ENCODE measurements at places on chromosomes 12 and 14.
A peak's percentile ranks its signal among the peaks of the same experiment; 100 is the strongest.

- DNase-seq: peak; percentile 65
These were observed 34.9 kb downstream of the TTC7B start for GRCh38 chr14:90781344-90781761.

GRCh38 chr12:12839873-12840579 is 26.9 kb downstream of the DDX47 start:
- DNase-seq: peak; percentile 90

DNA sequence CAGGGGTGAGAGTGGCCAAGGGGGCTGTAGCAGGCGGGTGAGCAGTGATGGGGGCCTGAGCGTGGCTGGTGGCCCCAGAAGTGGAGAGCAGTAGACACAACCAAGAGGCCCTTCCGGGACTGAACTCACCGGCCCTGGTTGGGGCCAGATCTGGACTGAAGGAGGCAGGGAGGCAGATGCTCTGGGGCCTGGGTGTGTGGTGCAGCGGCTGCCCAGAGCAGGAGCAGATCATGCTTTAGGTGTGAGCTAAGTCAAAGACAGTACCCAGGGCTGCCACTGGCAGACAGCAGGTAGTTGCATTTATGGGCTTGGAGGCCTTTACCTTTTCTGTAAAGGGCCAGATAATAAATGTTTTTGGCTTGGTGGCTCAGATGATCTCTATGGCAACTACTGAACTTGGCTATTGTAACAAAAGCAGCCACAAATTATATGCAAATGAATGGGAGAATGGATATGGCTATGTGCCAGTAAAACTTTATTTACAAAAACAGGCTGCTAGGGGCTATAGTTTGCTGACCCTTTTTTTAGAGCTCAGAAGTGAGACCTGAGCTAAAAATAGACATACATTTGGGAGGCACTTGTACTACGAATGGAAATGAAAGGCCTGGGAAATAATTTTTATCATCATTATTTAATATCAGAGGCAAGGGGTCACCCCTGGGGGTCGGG is 25.6 kb downstream of the SETD1B start:
- no peak for DNase-seq

GRCh38 chr12:66164349-66164821 is 5.4 kb downstream of the TMBIM4 start:
- no peak for DNase-seq

DNA sequence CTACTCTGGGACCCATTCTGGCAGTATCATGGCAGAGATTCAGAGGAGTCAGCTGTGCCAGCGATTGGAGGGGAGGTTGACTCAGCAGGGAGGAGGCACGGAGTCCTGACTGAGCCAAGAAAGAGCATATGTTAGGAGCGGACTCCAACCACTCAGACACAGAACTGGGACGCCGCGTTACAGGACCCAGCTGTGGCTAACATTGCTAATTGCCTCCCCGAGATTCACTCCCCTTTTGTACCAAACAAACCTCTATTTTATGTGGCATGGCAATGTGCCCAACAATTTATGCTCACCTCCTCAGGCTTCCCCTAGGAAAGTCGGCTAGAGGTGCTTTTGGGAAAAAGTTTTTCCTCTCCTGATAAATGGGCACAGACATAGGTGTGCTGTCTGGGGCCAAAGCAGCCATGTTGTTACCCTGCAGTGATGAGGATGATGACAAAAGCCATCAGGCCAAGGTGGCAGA is 15.2 kb upstream of the CLIP1 start:
- DNase-seq: peak; percentile 89

DNA sequence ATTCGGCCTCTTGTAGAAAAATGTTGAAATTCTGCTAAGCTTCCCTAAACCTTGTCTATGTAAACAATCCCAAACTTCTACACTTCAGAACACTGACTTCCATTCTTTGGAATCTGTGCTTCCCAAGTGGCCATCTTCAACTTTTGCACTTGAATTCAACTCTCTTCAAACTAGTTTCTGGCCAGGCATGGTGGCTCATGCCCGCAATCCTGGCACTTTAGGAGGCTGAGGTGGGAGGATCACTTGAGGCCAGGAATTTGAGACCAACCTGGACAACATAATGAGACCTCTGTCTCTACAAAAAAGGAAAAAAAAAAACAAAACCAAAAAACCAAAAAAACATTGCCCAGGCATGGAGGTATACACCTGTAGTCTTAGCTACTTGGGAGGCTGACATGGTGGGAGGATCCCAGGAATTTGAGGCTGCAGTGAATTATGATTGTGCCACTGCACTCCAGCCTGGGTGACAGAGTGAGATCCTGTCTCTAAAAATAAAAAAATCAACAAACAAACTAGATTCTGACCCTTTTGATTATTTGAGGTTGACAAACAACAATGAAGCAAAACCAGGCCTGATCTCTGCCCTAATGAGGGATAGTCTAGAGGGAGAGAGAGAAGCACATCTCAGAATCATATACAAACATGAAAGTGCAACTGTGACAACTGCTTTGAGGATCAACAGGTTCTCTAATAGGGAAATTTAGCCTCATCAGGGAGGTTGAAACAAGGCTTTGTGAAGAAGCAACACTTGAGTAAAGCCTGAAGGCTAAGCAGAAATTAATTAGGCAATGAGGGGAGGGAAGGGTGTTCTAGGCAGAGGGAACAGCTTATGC is 11.6 kb upstream of the C12orf75 start:
- no peak for DNase-seq

Measured in AG20443 (cell line).